NCI-H2171 treated with DMSO at 0.1 percent for 48 hours (cell line): ENCODE measurements at places on chromosomes 1 and 21.

DNA sequence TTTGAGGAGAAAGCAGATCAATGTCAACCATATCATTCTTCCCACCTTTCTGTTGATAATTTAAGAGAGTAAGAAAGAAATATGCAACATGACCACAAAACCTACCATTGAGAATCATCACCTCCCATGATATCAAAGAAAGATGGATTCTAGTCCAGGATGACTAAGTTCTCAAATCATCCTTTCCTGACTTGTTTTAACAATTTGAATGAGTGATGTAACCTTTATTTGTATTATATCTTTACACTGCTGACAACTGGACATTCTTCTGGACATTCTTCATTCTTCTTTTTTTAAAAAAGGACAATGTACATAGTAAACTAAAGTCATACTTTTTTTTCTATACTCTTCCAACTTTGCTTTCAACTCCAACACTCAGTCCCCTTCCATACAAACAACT, 9.5 kb downstream of the PSMB4 start:
- DNase-seq: no peak

GRCh38 chr1:110390692-110391245, at the start of gene SLC16A4:
Gene SLC16A4 (minus strand): TSS chr1:110391026. CDS start chr1:110389323, 1,703 bp downstream.
- peak; percentile 54 for DNase-seq

- DNase-seq: no peak
Measured at GRCh38 chr21:17834639-17835354, 15.6 kb upstream of the C21orf91 start.

- no peak for DNase-seq
Measured at GRCh38 chr1:227125929-227126545, 185.9 kb downstream of the COQ8A start.

GRCh38 chr1:109894823-109895719, 15.6 kb upstream of the CSF1 start:
- DNase-seq: no peak

DNA sequence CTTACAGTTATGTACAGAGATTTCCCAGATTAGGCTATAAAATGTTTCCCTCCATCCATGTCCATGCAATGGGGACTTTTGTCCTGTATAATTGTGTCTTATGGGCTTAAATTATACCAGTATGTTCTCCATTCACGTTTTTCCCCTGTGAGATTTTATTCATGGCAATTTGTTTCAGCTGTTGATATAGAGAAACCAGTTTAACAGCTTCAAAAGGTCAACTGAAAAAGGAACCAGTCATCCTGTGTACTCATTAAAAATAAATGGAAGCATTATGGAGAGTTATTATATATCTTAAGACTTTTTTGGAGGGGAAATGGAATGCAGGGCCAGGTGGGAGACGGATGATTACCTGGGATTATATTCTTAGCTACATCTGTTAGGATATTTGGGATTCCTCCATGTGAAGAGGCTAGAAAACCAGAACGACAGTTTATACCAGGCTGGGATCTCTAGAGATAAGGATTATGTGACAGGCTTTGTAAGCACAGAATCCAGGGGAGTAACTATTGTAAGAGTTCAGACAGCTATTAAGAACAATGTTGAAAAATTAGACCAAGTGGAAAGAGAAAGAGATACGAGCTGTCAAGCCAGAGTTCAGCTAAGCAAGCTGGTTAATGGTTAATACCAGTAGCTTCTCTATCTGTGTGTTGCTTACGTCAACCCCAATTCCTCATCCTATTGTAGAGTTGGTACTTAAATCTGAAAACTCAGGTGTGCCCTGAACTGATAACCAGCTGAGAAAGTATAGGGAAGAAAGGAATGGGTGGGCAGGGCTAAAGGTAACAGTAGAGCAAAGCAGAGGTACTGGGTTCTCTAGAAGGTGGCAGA, 12.4 kb upstream of the ZNF697 start:
- no peak for DNase-seq

GRCh38 chr1:234505769-234506102, 26.8 kb upstream of the TARBP1 start:
- DNase-seq: no peak

DNA sequence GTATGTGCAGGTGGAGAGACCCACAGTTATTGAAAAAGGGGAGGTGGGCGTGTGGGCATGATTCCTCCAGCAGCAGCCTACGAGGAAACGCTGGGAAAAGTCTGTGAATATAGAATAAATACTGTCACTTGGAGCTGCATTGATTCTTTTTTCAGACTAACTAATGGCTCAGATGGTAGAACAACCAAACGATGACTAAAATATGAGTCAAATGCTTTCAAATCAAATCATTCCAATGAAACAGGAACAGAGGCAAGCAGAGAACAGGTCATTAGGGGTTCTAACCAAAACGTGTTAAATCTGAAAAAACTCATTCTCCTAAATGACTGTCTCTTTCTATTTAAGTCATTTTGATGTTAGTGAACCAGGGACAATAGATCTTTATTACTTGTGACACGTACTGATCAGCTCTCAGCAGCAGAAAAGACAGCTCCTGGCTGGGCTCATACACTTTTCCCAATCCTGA, 35.1 kb upstream of the SEC16B start:
- DNase-seq: no peak

DNA sequence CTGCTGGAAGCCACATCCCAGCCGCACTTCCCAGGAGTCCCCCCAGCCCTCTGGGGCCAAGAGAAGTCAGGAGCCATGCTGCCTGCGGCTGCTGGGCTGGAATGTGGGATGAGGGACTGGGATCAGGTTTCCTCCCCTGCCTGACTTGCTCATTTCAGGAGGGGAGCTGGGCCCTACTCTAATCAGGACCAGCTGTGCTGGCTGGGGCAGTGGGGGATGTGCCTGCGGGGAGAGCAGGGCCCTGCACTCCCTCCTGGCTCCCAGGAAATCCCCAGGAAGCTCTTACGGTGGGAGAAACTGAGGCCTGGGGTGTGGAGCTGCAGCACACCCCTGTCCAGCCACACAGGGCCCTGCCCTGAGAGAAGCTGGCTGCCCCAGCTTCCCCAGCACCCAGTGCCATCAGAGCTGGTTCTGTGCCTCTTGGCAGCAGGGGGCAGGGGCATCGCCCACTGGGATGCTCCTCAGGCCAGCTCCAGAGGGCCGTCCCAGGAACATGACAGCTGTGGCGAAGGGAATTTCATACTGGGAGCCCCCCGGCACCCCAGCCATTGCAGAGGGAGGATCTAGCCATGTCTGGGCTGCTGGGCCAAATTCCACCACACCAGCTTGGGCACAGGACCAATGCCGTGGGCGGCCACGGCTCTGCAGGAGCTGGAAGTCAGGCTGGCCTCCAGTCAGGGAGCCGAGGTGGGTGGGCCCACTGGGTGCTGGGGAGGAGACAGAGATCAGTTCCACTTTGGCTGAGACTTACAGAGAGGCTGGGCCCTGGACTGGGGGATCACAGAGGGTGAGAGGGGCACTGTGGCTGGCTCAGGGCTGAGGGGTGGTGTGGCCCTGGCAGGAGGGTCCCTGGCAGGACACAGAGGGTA, 21.3 kb upstream of the PRSS38 start:
- DNase-seq: peak; percentile 81

- peak; percentile 22 for DNase-seq
Measured at GRCh38 chr1:119582801-119583200, 65.3 kb downstream of the ZNF697 start.

GRCh38 chr1:165531021-165531420, 12.8 kb upstream of the LRRC52 start:
- DNase-seq: peak; percentile 5

DNA sequence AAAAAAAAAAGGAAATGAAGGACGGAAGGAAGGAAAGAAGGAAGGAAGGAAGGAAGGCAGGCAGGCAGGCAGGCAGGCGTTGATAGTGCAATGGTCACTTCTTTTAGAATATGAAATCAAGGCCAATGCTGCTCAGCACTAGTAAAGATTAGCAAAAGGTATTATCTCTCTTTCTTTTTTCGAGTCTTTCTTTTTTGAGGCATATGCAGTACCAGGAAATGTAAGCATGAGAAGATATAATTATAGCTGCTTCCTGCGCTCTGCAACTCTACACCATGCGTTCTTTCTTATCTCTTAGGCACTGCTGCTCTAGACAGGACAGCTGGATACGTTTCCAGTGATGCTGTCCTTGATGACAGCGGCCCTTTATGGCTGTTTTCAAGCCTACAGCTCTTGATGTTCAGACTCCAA, 1512.5 kb upstream of the B3GALT2 start:
- DNase-seq: peak; percentile 75

DNA sequence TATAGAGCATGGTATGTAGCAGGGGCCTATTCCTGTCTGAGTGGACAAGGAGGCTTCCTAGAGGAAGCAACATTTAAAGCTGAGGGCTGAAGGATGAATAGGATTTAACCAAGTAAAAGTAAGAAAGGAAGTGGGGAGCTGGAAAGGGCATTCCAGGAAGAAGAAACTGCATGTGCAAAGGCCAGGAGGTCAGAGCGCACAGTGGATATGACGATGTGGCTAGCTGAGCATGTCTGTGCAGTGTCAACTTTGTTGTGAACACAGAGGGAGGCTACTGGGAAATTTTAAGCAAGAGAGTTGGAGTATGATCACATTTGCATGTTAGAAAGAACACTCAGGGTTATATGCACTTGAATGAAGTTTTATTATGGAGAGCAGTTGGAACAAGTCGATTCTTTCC, 28.6 kb upstream of the JUN start:
- no peak for DNase-seq

GRCh38 chr1:92754719-92755050, 30.2 kb downstream of the EVI5 start:
- no peak for DNase-seq

- DNase-seq: no peak
Measured at GRCh38 chr1:158398818-158399514, at the start of gene OR10T2. Gene OR10T2 (minus strand): TSS chr1:158399466. CDS start chr1:158399466, 0 bp downstream.

- no peak for DNase-seq
Measured at GRCh38 chr1:6197746-6198427, 1.5 kb downstream of the RPL22 start.

GRCh38 chr1:15352128-15352957, 57.3 kb upstream of the EFHD2 start:
- peak; percentile 46 for DNase-seq

GRCh38 chr1:38187552-38187951, 141.0 kb upstream of the POU3F1 start:
- no peak for DNase-seq

GRCh38 chr1:15796086-15796462, 11.4 kb downstream of the UQCRHL start:
- no peak for DNase-seq

DNA sequence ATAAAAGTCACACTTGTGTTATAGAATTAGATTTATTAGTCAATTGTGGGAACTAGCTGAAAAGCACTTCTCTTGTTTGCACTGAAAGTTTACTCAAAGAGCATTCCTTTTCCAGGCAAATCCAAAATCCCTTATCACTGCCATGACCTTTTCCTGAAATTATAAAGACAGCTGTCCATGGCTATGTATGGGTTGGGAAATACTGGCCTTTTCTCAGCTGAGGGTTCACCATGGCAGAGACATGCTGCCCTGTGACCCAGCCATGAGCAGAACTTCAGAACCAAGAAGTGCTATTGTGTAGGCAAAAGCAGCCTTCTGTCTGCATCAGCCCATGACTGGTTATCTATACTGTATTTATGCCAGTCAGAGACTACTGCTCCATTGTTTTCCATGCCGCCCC, 9.8 kb upstream of the EDEM3 start:
- no peak for DNase-seq

DNA sequence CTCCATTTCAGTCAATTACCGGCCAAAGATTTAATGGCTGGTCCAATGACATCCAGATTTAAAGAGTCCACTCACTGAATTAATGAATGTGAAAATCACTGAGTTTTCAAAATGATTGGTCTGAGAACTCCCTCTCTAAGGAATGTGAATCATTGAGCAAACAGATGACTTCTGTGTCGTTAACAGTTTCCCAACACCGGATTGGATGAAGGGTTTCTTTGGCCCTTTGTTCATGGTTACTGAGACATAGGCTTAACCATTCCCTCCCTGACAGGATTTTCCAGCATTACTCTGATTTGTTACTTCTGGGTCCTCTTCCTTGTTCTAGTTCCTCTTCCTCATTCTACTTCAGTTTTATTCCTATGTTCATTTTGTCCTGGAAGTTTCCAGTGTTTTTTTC, 1.5 kb upstream of the CLDN17 start:
- no peak for DNase-seq

DNA sequence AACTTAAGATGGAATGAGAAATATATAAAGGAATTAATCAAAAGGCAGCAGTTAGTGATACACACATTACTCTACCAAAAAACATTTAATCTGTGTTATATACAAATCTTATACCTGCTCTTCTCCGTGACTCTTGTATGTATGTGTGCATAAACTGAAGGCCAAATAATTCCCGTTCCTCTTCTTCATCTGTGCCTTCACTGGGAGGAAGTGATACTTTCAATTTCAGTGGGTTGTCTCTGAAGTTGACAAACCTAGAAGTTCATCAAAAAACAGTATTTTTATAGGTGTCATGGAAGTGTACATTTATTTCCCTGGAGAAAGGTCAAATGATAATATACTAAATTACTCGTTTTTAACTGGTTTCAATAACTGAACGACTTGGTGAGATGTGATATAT, 19.3 kb downstream of the TRMT13 start:
- DNase-seq: no peak
